Stimulated activated naive CD4-positive, alpha-beta T cell treated with Interleukin-2 at 50 U/mL for 16 hours (primary cell): ENCODE measurements at places on chromosomes 6 and 20.

GRCh38 chr6:41705996-41706835 lies 29.2 kb downstream of the TFEB start:
- peak; percentile 77 for DNase-seq

DNA sequence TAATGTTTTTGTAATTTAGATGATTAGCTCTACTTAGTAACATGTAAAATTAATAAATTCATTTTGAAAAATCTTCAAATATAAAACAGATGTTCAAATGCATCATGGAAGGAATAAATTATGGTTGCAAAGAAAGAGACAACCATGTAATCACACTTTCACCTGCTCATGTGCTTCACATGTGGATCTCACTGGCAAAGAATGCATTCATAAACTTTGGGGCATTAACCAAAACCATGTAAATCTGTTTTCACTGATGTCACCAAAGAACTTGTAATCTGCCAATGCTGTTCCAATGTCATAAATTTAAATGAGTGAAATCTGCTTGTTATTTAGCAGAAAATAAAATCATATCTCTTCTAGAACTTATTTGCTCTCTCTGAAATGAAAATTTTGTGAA lies 142.7 kb downstream of the TENT5A start:
- no peak for DNase-seq

DNA sequence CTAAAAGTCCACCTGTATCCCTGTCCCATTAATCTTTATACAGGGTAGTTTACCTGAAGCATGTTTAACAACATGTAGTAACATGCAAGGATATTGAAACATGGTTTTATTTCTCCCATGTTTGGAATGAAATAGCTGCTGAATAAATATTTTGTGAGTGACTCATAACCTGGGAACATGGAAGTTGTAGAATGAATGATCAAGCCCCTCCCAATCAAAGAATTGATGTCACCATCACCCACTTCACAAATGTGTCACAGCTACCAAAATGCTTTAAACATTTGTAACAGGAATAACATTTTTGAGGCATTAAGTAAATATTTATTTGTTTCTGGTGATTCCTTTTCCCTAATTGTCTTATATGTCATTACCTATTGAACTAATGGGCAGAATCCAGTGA lies 58.9 kb upstream of the TNFAIP3 start:
- DNase-seq: no peak

GRCh38 chr20:4802527-4802926 lies 80.8 kb downstream of the PRND start:
- no peak for DNase-seq

DNA sequence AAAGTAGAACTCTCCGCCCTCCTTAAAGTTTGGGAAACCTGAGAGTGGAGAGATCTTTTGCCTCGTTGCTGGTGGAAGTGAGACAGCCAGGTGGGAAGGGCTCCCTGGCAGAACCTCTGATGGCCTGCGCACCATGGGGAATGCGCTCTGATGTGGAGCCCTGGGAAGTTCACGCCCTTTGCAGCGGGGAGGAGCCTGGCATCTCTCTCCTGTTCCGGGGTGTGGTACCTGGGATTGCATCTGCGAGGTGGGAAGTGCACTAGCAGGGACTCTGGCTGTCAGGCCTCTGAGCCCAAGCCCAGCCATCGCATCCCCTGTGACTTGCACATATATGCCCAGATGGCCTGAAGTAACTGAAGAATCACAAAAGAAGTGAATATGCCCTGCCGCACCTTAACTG lies 159.8 kb downstream of the AKAP7 start:
- no peak for DNase-seq

DNA sequence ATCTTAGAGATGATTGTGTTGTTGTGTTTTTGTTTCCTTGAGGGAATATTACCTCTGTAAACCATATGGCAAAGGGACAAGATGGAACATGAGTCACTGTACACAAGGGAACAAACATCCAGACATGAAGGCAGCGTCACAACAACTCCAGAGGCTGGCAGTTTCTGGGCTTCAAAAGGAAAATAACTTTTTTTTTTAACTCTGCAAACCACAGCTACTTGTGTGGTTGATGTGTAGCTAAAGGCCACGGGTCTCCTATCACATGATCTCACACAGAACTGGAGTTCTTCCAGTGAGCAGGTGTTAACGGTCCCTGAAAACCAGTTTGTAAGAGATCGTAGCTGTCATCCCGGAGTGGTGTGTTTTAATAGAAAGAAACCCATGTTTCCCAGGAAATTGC lies 33.2 kb upstream of the HBS1L start:
- DNase-seq: no peak

DNA sequence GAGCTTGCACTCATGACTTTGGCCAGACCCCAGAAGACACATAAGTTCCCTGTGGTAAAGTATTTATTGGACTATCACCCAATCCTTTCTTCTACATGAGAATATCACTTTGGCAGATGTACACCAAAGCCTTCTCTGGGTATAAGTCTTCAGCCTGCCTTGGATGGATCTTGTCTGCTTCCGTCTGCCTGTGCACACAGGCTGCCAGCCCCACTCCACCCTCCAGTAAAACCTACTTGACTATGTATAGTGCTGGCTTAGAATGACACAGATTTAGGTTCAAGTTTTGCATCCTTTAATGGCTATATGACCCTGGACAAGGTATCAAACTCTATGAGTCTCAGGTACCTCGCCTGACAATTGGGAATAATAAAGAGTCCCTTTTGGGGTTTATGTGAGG lies 63.4 kb downstream of the BACH2 start:
- no peak for DNase-seq

GRCh38 chr6:51996296-51996947 lies 91.0 kb downstream of the PKHD1 start:
- DNase-seq: no peak

DNA sequence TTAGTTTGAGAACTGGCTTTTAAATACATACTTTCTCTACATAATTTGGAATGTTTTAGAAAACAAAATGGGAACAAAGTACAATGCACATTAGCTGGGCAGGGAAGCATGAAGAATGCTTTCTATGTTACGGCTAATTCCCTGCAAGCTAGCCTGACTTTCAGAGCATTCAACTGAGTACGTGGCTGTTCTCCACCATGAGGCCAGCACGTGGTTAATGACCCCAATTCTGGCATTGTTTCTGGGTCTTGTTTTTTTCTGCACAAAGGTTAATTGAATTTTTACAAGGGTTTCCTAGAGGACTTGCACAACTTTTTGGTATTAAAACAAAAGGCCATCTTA lies 208.6 kb upstream of the AGPAT4 start:
- DNase-seq: no peak

DNA sequence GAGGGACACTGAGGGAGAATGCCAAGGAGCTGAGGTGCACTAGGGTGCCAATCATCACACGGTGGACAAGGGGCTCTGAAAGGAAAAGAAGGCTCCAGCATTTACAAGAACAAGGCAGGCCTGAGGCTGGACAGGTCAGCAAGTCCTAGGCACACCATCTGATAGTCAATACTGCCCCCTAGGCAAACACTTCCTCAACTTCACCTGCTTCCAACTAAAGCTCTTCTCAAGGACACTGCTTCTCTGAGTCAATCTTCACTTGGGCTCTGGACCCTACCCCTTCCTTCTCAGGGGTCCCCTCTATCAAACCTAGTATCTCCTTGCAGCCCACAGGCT lies 37.7 kb upstream of the SLC4A11 start:
- no peak for DNase-seq

GRCh38 chr20:1769491-1769890 lies 111.9 kb upstream of the SIRPG start:
- DNase-seq: no peak

GRCh38 chr6:155185544-155185943 lies 78.3 kb upstream of the CLDN20 start:
- peak; percentile 7 for DNase-seq

GRCh38 chr20:47198996-47199552 lies 157.4 kb downstream of the ZMYND8 start:
- no peak for DNase-seq

GRCh38 chr20:25041813-25042530 lies 16.0 kb downstream of the ACSS1 start:
- no peak for DNase-seq

DNA sequence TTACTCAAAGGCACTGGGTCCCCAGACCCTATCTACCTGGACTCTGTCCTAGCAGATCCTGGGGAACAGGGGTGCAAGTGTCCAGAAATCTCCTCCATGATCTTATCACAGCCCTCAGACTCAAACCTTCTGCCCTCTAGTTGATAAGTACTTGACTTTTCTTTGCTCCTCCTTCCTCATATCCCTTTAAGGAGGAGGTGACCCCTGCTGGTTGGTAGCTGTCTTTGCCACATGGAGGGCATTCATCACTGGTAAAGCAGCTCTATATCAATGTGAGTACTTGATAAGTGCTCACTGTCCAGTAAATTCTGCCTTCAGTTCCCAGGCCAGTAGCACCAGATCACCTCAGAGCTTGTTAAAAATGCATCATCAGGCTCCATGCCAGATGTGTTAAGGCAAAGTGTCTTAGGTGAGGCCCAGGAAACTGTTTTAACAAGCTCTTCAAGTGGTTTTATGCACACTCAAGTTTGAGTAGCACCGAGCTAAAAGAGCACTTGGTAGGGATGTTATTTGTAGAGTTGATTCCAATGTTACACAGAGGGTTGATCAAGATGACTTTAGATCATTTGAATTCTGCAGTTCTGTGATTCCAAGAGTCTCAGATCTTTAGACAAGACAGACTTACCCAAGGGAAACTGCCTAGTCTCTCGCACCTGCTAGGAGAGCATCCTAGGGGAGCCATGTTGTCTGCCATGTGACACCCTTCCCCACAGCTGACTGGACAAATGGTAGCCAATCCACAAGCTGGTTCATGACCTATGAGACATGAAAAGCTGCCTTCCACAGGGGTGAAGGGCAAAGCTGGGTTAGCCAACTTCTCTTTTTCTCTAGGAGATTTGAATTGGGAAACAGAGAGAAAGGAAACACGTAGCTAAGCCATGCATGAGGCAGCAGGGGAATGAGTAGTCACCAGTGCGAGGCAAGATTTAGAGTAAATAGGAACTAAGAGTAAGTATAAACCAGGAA lies 18.6 kb downstream of the TREML2 start:
- DNase-seq: peak; percentile 21

DNA sequence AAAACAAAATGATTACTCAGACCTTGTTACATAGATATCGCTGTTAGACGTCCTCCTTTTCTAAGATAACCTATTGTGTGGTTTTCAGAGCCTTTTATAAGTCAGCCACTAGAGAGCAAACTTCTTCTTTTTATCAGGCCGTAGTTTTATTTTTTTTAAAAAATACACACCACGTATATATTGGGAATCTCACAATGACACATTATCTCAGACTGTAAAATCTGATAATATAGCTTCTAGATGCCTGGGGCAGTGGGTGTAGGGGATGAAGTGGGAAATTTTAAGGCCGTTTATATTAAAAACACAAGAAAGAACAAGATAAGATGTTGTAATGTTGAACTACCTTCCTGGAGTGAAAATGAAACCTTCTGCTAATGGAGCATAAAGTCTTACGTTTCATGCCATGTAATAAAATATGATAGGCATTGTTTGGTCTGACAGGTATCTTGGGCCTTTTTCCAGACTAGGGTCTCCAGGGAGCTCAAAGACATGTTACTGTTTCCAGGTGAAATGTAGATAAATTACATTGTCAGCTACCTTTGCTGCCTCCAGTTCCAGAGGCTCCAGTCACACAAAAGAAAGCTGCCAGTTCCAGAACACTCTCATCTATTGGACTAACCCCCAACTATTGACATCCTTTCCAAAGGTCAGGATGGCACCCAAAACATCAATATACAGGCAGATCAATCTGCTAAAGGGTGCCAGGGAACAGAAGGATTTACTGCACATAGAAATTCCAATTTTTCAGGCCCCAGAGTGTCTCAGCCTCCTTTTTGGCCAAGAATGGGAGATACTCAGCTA lies 130.2 kb upstream of the AKIRIN2 start:
- DNase-seq: no peak

GRCh38 chr6:167336844-167337630 lies 12.2 kb downstream of the TTLL2 start:
- DNase-seq: no peak

DNA sequence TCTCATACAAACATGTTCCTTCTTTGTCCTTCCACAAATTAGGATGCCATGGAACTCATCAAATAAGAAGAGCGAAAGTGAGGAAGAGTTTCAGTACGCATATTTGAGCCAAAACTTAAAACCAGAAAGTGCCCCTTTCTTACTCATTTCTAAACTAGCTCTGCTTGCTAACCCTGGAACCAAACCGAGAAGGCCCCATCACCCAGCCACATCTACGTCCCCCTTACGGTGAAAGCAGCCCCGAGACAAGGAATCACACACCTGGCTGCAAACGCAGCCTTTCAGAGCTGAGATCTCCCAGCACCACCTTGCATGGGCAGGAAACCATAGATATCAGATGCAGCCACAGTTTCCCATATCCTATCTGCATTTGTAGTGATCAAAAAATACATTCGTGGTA lies 28.5 kb downstream of the TRERF1 start:
- peak; percentile 18 for DNase-seq

GRCh38 chr6:144820270-144820669 lies 535.1 kb downstream of the UTRN start:
- DNase-seq: no peak

DNA sequence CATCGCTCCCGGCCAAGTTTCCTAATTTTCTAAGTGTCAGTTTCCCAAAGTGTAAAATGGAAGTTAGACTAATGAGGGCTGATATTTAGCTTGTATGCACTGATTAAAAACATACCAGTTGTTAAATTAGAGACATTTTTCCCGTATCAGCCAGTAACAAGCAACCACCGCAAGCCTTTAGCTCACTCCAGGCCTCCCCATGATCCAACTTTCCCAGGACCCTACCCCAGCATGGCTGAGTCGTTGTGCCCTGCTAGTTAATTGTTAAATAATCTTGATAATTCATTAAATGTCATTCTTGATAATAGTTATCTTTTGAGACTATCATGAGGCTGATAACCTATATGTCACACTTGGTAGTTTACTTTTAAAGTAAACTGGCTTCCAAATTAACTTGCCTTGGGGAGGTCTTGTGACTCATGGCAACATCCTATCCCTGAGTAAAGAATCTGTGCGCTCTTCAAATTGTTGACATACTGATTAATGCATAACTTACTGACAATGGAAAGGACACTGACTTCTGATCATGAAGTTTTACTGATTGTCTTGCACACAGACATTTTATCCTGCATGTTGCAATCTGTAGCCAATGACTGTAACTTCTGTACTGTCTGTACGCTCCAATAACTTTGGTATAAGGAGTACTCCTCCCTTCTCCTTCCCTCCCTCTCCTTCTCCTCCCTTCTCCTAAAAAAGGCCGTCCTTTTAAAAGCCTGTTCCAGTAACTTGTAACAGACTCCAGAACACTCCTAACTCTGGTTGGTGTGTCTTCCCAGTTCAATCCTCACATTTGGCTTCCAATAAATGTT lies 6.3 kb upstream of the GTF3C6 start:
- DNase-seq: no peak

GRCh38 chr6:166839569-166839968 lies 116.8 kb downstream of the RNASET2 start:
- no peak for DNase-seq

DNA sequence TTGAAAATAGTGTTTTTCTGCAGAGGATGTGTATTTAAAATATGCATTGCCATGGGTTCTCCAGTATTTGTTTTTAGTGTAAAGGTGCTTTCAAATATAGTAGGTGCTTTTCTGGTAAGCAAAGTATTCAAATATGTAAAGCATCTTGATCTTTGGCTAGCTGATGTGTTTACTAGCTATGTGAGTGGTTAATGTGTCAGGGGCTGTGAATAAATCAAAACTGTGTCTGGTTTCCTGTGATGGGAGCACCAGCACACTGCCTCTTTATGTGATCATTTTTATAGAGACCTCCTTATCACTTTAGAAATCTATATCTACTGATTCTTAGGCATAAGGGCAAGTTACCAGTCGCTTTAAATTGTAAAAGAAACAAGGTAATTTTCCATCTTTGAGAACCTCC lies 388.9 kb upstream of the MAN1A1 start:
- no peak for DNase-seq
